ENCODE measurements at places on chromosomes 11 and 22. TPM values are rescaled to one million over a fixed set of nuclear protein-coding genes. Genes with fewer than 3 reads are reported as not detected.

- no peak for DNase-seq
Measured at GRCh38 chr11:71202966-71203365, 49.4 kb downstream of the SHANK2 start.

Gene DUSP8
- 2.1 TPM for total RNA-seq

GRCh38 chr11:15074206-15075161 lies 1.1 kb downstream of the CALCB start:
- DNase-seq: peak; percentile 73

Gene MAP6
- total RNA-seq: 0.94 TPM

Gene OR10D3
- not detected for total RNA-seq

Gene HSCB
- total RNA-seq: 15.4 TPM

- no peak for DNase-seq
Measured at GRCh38 chr11:3171931-3172560, 6.9 kb upstream of the OSBPL5 start.

DNA sequence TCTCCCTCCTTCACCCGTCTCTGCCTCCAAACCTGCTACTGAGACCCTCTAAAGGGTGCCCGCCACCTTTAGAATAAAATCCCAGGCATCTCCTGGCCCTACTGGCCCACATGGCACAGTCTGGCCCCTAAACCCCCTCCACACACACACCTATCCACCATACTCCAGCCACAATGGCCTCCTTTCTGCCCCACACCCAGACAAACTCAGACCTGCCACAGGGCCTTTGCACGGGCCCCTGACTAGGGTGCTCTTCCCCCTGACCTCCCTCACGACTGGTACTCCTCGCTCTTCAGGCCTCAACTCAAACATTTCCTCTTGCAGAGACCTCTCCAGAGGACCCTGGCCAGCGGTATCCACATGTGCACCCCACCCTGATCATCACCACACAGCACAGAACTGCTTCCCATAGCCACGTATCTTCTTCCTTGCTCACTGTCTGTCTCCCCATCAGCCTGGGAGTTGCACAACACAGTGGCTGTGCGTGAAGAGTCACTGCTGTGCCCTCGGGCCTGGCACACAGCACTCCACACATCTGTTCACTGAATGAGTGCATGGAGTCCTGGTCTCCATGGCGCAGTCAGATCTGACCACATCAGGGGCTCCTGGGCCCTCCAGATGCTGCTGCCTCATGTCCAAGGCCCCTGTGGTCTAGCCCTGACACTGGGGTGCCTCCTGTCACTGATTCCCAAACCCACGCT lies 66.2 kb upstream of the TCF20 start:
- DNase-seq: no peak

DNA sequence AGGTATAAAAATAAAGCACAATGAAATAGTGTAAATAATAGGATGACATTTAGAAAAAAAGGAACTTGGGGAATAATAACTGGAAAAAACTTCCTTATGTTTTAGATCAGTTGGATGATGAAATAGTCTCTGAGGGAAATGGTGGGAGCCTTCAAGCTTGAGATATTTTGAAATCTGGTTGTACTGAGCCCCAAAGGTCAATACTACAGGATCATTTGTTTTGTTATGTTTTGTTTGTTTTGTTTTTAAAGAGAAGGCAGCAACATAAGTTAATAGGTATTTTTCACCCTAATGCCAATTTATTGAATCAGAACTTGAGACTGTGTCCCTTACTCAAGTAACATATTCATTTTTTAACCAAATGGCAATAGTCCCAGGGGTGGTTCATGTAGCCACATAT lies 393.1 kb downstream of the ETS1 start:
- DNase-seq: no peak

GRCh38 chr11:119721129-119722120 lies 7.6 kb downstream of the NECTIN1 start:
- no peak for DNase-seq

Gene TRIM48
- total RNA-seq: not detected

Gene RASL10A
- 1.4 TPM for total RNA-seq

- DNase-seq: no peak
Measured at GRCh38 chr22:21646608-21647590, 4.8 kb downstream of the SDF2L1 start.

Gene TRIM6
- 20.6 TPM for total RNA-seq

GRCh38 chr11:34251589-34251980 lies 106.2 kb downstream of the ABTB2 start:
- DNase-seq: no peak

GRCh38 chr11:94449437-94449836 lies 44.2 kb downstream of the MRE11 start:
- DNase-seq: no peak

DNA sequence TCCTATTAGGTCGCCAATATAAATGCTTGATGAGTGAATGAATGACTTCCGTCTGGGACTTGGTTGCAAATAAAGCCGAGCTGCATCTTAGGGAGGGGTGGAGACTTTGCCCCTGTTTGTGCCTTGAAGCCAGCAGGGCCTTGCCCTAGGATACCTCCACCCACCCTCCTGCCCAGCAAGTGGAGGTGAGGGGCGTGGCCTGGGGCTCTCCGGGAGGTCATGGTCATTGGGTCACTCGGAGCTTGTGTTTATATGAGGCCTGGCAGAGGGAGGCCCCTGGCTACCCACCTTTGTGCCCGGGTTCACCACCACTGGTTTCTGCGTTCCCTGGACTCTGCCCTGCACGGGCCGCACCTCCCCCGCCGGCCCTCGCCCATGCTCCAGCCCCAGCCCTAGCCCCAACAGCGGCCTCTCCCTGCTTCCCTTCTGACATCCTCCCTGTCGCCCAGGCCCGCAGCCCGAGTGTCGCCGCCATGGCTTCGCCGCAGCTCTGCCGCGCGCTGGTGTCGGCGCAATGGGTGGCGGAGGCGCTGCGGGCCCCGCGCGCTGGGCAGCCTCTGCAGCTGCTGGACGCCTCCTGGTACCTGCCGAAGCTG lies 4.3 kb downstream of the MPST start:
- DNase-seq: no peak

- DNase-seq: no peak
Measured at GRCh38 chr11:30107899-30108298, 91.1 kb upstream of the KCNA4 start.

- no peak for DNase-seq
Measured at GRCh38 chr11:12762696-12763324, 88.6 kb downstream of the TEAD1 start.

Gene SMC1B
- not detected for total RNA-seq
